ENCODE measurements at places on chromosomes 5 and 9. TPM values are rescaled to one million over a fixed set of nuclear protein-coding genes. Genes with fewer than 3 reads are reported as not detected.

FST gene
- 1.7 TPM for total RNA-seq

CKS2 gene
- 389 TPM for total RNA-seq

RAB3C gene
- not detected for total RNA-seq

ZFP2 gene
- 0.06 TPM for total RNA-seq

SCGB3A2 gene
- not detected for total RNA-seq

SPINK1 gene
- 0.63 TPM for total RNA-seq

POU5F2 gene
- total RNA-seq: not detected

All from A549 treated with Hydrocortisone at 1 μM for 4 hours (cell line).